ENCODE measurements at places on chromosomes 3 and 15. TPM values are rescaled to one million over a fixed set of nuclear protein-coding genes. Genes with fewer than 3 reads are reported as not detected.
A peak's percentile ranks its signal among the peaks of the same experiment; 100 is the strongest.

Gene TPRG1
- total RNA-seq, result 23.3 TPM

Gene GOLGA6B
- total RNA-seq, result not detected

DNA sequence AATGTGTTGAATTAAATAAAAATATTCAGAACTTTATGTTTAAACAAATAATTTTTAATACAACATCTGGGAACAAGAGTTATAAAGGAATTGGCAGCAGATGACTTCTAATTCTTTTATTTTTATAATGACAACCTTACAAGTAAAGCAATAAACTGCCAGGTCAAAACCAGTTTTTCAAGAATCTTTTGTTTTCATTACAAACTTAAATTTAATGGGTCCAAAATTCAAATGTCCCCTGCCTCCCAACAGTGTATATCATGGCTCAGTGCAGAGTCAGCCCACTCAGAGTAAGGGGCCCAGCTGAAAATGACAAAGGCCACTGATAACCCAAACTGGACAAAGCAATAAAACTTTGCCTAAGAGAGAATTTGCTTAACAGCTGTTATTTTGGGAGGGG lies 81.5 kb downstream of the STRIT1 start:
- no peak for DNase-seq

DNA sequence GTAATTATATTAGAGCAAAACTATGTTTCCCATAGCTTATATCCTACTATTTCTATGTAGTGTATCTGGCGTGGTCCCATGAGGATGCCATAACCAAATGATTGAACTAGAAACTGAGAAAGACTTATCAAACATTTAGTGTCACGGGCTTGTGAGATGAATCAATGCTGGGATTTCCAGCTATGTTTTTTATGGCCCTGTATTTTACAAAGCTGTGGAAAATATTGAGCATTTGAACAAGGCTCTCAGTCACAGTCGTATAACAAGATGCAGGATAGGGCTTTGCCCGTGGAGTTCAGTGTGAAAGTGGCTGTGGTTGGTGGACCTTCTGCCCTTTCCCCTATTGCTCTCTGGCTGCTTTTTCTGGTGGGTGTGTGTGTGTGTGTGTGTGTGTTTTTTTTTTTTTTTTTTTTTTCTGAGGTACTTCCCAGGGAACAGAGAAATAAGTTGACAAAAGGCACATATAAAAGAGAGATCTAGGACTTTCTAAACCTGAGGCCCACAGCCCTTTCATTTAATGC lies 60.7 kb downstream of the CACNA1D start:
- no peak for DNase-seq

DNA sequence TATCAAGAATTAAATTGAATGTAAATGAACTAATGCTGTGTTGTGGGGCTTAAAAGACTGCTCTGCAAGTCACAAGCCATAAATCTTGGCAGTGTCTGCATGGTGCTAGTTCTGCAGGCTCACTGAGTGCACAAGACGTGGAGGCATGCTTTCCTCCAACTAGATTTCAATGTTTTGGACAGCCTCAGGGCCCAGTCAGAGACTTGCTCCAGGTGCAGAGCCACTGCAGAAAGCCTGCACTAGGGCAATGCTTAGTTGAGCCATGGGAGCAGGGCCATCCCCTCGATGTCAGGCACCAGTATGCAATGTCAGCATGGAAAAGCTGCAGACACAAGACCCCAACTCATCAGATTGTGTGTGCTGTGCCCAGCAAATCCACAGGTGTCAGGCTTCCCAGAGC lies 234.5 kb upstream of the CDIN1 start:
- no peak for DNase-seq

DNA sequence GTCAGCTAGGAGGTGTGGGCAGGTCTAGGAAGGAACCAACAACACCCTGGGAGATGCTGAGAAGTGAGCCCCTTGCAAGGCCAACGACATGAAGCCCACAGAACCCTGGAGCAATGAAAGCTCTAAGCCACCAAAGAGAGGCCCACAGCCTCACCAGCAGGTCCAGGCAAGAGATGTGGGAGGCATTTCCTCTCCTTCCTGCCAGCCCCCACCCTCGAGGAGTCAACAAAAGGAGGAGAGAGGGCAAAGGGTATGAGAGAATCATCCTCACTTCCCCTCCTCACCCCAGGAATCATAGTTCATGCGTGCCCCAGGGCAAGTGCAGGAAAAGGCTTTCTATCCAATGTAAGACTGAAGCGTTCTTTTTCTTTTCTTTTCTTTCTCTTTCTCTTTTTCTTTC lies 195.8 kb downstream of the SHQ1 start:
- no peak for DNase-seq

DNA sequence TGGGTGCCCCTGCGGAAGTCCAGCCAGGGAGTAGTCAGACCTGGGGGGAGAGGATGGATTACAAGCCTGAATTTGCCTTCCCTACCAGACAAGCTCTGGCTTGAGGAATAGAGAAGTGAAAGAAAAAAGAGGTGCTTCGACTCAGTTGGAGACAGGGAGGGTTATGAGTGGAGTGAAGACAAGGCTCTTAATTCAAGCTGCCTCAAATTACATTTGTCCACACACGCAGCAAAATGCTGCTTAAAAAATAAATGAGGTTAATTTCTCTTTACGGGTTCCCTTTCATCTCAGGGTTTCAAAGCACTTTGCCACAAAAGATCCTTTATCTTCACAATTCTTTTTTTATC lies 49.0 kb upstream of the SLC4A7 start:
- no peak for DNase-seq

GRCh38 chr3:132351222-132351806 lies 34.1 kb downstream of the ACP3 start:
- no peak for DNase-seq

DNA sequence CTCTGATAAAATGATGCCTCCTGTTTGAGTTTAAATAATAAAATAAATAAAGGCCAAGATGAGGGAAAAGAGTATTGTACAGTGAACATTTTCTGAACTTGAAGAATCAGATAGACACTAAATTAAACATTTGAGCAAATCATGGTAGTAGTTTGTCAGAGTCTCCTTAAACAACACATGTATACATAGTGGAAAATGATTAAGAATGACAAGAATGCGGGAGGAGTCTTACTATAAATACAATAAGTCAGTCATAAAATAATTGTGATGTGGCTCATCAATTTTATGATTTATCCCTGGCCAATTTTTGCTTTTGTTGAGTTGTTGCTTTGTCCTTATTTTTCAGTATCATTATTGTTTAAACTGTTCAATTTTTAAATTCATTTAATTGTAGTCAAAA lies 158.0 kb upstream of the TMC3 start:
- DNase-seq, result no peak

GRCh38 chr3:88225326-88226008 lies 75.7 kb downstream of the C3orf38 start:
- no peak for DNase-seq

Gene VPS39
- 28.9 TPM for total RNA-seq

DNA sequence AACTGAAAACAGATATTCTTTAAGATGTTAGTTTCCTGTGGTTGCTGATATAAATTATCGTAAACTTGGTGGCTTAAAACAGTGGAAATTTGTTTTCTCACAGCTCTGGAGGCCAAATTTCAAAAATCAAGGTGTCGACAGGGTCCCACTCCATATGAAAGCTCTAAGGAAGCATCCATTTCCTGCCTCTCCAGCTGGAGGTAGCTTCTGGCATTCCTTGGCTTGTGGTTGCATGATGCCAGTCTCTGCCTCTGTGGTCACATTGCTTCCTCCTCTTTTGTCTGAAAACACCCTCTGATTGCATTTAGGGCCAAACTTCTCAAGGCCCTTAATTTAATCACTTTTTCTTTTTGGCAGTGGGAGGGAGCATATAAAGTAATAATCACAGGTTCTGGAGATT lies 96.8 kb downstream of the PPM1L start:
- DNase-seq, result no peak

Gene EFHB
- not detected for total RNA-seq

GRCh38 chr15:90691982-90692773 lies 25.0 kb upstream of the BLM start:
- DNase-seq, result no peak

DNA sequence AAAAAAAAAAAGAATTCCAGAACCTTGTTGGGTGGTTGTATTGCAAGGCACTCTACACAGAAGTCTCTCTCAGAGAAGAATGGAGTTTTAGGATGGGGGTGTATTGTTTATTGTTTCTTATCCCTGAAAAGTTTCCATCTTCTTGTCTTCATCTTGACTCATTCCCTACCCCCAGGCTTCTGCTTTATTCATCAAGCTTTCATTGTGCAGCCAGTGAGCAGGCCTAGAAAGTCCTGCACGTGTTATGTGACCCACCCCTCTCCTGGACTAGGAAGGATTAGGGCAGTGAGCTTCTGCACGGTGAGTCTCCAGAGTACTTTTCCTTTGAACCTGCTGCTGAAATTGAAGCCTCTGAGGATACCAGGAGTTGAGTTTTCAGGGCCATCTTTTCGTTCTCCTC lies 150.9 kb upstream of the IL12A start:
- no peak for DNase-seq

GRCh38 chr3:139204728-139205127 lies 139.1 kb upstream of the MRPS22 start:
- DNase-seq, result no peak

GRCh38 chr3:113516115-113516505 lies 1.2 kb upstream of the SPICE1 start:
- DNase-seq, result no peak

- DNase-seq, result no peak
Observed at GRCh38 chr3:72143966-72144717, 359.2 kb upstream of the PROK2 start.

DNA sequence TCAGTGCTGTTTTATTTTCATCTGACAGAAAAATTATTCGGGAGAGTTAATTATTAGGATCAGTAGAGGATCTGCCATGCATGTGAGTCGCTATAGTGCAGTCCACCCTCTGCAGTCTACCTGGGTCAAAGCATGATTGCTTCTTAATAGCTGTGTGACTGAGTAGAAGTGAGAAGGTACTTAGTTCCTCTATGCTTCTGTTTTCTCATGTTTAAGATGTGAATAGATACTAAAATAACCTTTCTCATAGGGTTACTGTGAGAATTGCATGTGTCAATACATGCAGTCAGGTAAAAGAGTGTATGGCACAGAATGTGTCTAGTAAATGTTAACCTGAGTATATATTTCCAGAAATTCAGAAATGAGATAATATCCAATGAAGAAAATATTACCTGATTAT lies 435.7 kb downstream of the NAALADL2 start:
- no peak for DNase-seq

DNA sequence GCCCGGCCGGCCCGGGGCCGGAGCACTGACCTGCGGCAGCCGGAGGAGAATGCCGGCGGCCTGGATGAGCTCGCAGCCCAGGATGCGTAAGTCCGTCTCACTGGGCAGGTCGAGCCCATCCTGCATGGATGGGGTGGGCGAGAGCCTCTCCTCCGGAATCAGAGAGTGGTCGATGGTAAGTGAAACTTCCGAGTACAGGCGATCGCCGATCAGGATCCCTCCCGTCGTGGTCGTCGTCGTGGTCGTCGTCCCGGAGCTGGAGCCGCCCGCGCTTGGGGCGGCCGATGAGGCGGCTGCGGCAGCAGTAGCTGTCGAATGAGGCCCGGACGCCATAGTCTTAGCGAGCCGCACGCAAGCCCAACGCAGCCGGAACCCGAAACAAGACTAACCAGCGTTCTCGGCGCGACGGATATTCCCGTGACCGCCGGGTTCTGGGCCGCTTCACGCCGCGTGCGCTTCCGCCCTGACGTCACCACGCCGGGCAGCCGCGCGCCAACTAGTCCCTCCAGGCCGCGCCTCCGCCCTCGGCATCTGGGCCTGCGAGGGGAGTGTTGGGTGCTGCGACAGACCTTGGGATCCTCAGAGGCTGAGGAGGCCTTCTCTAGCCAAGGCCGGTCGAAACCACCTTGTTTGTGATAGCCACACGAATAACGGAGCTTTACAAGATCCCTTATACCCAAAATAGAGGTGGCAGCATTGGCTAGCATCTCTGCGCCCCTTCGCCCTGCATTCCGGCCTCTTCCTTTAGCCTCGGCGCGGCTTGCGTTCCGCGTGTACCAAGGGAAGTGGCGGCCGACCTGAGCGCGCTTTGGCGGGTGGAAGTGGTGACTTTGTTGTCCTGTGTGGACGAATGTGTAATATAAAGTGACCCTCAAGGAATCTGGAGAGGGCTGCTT lies at the start of gene CCNL1:
TSS of gene CCNL1 (minus strand) at position 386 of the 896 bp plus-strand sequence. CDS start at position 333, 53 bp downstream.
- DNase-seq, result peak; percentile 93

DNA sequence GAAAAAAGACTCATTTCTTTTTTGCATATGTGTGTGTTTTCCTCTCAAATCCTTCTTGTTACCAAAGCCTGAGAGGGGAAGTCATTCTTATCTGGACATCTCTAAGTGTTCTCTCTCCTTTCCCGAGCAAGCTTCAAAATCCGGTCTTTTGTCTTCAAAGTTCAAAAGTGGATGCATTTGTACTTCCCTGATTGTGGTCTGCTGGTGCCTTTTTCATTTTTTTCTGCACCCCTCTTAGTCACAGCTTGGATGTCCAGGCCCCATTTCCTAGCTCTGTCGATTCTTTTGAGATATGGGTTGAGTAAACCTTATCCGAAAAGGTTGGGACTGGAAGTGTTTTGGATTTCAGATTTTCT lies 34.8 kb downstream of the EHD4 start:
- DNase-seq, result no peak

Gene TLR9
- not detected for total RNA-seq

Gene SOX14
- not detected for total RNA-seq

DNA sequence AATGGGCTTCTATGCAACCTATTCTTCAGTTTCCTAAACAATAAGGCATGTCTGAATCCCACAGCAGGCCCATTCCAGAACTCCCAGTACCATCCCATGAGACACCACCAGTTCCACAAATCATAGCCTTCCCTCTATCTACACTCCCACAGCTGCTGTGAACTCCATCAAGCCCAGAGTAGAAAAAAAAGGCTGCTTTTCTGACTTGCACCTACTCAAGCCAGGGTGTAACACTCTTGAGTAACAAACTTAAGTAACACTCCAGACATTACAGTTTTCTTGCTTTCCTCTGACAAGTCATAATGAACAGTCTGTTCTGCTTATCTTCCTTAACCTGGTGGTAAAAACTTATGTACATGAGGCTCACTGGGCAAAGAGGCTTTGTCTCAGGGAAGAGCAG lies 283.1 kb downstream of the NFKBIZ start:
- no peak for DNase-seq

GRCh38 chr3:24608701-24609390 lies 114.2 kb upstream of the THRB start:
- DNase-seq, result no peak

Gene CHRM5
- total RNA-seq, result not detected

DNA sequence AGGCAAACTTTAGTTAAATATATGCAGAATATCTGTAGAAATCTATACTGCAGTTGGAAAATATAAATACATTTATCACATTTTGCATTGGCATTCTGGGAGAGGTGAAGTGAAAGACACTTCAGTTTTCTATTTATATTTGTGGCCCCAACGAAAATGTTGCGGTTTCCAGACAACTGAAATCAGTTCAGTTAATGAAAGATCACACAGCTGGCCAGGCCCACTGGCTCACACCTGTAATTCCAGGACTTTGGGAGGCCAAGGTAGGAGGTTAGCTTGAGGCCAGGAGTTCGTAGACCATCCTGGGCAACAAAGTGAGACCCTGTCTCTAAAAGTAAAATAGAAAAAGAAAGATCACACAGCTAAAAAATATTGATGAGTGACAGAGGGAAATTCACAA lies 11.9 kb upstream of the CLASP2 start:
- no peak for DNase-seq

GRCh38 chr15:101013769-101014675 lies 94.9 kb downstream of the LRRK1 start:
- no peak for DNase-seq

GRCh38 chr3:136109499-136109898 lies 86.6 kb downstream of the MSL2 start:
- no peak for DNase-seq

- no peak for DNase-seq
Observed at GRCh38 chr15:41502795-41503668, 9.4 kb downstream of the ITPKA start.
